Left cardiac atrium (tissue), 4 donors: ENCODE measurements at places on chromosomes 1 and 21. TPM values are rescaled to one million over a fixed set of nuclear protein-coding genes. Genes with fewer than 3 reads are reported as not detected.
A peak's percentile ranks its signal among the peaks of the same experiment; 100 is the strongest.

DNA sequence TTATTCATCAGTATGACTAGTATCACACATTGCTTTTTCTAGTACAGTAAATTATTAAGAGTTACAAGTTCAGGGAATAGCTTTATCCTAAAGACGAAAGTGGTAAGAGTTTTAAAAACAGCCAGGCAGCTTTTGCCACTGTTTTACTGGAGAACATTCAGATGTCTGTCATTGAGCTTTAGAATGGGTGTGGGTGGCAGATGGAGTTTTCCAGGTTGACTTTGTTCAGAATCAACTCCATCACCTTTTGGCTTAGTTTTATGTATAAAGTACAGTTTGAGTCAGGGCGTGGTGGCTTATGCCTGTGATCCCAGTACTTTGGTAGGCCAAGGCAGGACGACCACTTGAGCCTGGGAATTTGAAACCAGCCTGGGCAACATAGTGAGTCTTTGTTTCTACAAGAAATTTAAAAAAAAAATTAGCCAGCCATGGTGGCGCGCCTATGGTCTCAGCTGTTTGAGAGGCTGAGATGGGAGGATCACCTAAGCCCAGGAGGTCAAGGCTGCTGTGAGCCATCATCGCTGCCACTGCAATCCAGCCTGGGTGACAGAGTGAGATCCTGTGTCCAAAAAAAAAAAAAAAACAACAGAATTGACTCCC, 29.9 kb upstream of the PLEKHM2 start:
- DNase-seq: no peak

GRCh38 chr1:119768778-119769177, at the start of gene HMGCS2:
Gene HMGCS2, minus strand, starts transcription at chr1:119768905. Its CDS starts 61 bp downstream, at chr1:119768844.
- no peak for DNase-seq

The HTR1D gene
- total RNA-seq: not detected

DNA sequence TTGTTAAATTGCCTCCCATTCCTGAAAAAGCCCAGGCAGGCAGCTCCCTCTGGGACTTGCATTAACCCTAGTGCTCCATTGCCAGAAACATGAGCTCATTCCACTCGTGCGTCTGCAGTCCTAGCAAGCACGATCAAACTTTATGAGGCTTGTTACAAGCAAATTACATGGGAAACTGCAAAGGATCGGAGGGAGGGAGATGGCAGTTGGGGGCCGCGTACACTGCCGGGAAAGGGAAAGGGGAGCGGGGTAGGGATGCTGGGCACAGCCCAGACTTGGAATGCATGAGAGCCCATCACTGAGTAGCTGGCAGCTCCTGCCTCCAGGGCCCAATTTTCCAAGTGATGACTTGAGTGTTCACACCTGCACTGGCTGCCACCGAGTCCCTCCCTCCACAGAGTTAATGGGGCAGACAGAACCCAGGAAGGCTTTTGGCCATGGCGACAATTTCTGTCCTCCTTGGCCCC, 169.9 kb downstream of the BRINP2 start:
- DNase-seq: no peak

GRCh38 chr1:32868806-32869455, 1.8 kb downstream of the FNDC5 start:
- no peak for DNase-seq

- DNase-seq: no peak
Observed at GRCh38 chr1:220529521-220530020, 1.6 kb downstream of the MARK1 start.

The FAM163A gene
- not detected for total RNA-seq

DNA sequence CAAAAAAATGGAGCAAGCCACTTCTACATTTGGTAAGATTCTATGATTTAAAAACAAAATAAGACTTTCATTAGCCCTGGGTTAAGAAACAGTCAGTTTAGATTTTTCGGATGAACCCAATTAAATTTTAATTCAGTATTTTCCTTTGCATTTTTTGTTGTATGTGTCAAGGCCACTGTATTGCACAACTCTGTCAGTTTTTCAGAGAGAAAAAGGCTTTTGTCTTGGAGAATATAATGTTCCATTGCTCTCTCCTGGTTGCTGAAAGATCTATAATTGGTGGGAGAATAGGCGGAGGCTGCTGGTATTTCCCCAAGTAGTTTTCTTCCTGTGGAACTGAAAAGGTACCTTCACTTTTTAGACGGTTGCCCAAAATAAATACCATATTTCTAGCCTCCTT, 84.6 kb downstream of the NEGR1 start:
- no peak for DNase-seq

The CFH gene
- total RNA-seq: 131 TPM

The C2CD4D gene
- not detected for total RNA-seq

DNA sequence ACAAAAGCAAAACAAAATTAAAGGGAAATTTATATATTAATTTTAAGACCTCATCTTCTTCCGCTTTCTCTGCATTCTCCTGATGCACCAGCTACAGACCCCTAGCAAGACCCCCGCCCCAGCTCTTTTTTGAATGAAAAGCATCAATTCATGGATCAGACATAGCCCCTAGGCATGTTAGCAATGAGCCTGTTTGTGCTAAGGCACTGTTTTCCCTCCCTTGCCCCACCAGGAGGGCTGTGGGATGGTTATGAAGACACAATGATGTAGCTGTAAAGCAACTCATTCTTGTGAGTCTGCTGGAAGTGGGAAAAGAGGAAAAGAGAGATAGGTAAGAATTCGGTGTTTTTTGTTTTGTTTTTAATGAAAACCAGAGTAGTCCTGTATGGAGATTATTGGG, 88.5 kb upstream of the ZBTB18 start:
- DNase-seq: no peak

- no peak for DNase-seq
Observed at GRCh38 chr1:201597551-201598230, 58.8 kb downstream of the NAV1 start.

- no peak for DNase-seq
Observed at GRCh38 chr1:235266325-235266724, 61.7 kb downstream of the ARID4B start.

GRCh38 chr21:45794027-45794426, 150.5 kb downstream of the PCBP3 start:
- DNase-seq: no peak

GRCh38 chr1:115348636-115349035, 10.6 kb upstream of the NGF start:
- no peak for DNase-seq

The DAB1 gene
- total RNA-seq: 0.91 TPM

The OR2T35 gene
- not detected for total RNA-seq

- peak; percentile 68 for DNase-seq
Observed at GRCh38 chr1:225655509-225656258, 2.8 kb upstream of the ENAH start.

The THEM5 gene
- not detected for total RNA-seq

GRCh38 chr1:99758073-99758511, 8.3 kb downstream of the FRRS1 start:
- DNase-seq: no peak

DNA sequence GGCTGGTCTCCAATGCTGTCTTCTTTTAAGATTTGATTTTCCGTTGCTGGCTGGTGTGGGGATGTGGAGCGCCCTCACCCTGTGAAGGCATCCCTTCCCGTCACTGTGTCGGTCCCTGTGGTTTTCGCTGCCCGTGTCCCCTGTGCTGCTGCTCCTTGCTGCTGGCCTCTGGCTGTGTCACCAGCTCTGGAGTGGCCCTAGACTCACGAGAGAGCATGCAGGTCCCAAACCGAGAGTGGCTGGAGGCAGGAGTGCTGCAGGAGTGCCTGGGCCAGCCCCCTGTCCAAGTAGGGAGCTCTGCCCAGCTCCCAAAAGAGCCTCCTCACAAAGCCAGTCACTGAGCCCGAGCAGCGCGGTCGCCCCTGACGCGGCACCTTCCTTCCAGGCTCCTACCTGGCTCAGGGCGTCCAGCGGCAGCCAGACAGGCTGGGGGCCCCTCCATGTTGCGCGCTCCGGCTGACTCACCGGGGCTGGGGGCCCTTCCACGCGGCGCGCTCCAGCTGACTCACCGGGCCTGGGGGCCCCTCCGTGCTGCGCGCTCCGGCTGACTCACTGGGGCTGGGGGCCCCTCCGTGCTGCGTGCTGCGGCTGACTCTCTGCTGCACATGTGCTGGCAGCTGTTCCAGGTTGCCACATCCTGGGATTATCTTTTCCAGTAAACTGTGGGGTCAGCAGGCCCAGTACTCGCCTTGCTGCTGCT, 106.7 kb upstream of the COL6A1 start:
- peak; percentile 75 for DNase-seq

- DNase-seq: peak; percentile 68
Observed at GRCh38 chr1:179586107-179586823, 5.4 kb upstream of the TDRD5 start.

The LCE3E gene
- not detected for total RNA-seq

The ADGRL2 gene
- total RNA-seq: 64.4 TPM

DNA sequence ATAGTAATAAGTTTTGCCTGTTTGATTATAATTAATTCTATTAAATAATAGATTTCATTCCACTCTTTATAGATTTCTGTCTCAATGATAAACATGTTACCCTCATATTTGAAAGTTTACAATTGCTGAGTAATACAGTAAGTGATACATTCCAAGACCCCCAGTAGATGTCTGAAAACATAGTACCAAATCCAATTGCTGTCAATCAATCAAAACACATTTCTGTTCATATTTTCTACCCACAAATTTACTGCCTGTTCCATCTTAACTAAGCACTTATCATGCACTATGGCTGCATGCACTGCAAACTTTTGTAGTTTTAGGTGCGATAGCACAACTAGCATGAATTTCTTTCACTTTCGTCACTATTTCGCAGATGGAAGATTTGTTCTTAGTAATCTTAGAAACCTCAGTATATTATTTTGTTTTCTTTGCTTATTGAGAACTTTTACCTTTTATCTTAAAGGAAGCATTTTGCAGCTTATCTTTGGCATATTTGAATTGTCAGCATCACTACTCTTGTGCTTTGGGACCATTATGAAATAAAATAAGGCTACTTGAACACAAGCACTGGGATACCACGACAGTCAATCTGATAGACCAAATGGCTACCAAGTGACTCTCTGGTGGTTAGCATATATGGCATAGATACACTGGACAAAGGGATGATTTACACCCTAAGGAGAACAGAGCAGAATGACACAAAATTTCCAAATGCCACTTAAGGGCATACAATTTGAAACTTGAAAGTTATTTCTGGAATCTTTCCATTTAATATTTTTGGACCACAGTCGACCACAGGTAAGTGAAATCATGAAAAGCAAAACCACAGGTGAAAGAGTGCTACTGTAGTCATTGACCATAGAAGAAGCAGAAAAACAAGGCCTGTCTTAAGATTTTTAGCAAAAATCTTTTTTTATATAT, 67.6 kb downstream of the RGS13 start:
- no peak for DNase-seq

DNA sequence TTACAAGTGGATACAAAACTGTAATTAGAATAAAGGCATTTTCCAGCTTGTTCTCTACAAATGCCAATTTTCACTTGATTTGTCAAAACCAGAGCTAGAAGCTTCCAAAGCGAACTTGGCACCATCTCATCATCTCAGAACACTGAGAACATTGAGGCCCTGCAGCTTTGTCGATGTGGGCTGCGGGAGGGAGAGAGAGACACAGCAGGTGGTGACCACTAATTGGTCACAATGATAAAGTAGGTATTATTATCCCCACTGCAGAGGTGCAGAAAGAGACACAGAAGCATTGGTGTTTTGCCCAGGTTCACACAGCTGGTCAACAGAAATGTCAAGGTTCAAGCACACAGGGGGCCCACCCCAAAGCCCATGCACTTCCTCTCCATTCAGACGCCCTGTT, 72.2 kb upstream of the KRTAP19-8 start:
- DNase-seq: no peak

DNA sequence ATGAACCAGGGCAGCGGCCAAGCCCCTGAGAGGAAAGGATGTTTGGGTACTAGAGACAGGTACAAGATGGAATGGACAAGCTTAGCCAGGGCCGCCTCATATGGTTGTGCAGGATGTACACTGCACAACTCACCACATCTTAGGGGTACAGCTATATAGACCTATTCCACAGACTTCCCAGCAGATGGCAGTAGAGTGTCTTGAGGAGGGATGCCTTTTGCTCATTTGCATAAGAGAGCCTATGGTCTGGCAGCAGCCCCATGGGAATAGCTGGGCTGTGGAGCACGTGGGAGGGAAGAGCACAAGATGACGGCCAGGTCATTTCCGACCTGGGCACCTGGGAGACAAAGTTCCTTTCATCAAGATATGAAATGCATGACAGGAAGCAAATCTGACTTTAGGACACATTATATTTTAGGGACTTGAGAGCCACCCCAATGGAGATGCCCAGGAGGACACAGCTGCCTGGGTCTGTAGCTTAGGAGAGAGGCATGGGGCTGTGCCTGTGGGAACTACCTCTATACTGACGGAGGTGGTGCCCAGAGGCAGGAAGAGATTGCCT, 215.5 kb downstream of the KCNJ6 start:
- DNase-seq: peak; percentile 27

DNA sequence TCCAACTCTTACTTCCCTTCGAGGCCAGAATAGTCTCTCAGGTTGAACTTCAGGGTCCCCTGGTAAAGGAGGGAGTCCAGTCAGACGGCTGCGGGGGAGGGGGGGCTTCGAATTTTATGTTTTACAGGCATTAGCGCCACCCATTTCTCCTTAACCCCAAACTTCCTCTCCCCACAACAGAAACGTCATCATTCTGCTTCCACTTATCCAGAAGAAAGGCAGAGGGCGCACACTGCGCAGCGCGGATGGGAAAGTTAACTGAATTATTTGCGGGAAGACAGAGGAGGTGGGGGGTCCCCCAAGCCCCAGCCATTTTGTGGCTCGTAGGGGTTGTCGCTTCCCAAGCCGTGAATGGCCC, 529 bp upstream of the PRMT2 start:
- peak; percentile 77 for DNase-seq

The PCP4 gene
- total RNA-seq: 6.4 TPM

DNA sequence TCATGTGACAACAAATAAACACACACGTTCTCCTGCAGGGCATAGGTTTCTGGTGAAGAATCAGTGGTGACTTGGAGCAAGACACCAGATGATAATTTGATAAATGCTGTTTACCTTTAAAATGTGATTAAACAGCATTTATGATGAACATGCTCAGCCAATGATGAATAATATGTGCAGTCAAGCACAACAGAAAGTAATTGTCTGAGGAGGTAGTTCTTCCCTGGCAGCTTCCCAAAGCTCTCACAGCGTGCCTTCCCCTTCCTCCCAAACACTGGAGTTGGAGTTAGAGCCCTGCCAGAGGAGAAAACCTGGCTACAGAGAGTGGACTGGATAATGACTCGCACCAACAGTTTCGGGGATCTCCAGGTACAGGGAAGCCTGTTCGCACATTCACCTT, 463.5 kb downstream of the SMYD3 start:
- no peak for DNase-seq

- no peak for DNase-seq
Observed at GRCh38 chr21:34187935-34188334, 114.6 kb downstream of the MRPS6 start.

- DNase-seq: peak; percentile 70
Observed at GRCh38 chr1:162003061-162003829, 20.4 kb downstream of the OLFML2B start.

The NUP210L gene
- 0.74 TPM for total RNA-seq

The FCRL3 gene
- total RNA-seq: 0.24 TPM

DNA sequence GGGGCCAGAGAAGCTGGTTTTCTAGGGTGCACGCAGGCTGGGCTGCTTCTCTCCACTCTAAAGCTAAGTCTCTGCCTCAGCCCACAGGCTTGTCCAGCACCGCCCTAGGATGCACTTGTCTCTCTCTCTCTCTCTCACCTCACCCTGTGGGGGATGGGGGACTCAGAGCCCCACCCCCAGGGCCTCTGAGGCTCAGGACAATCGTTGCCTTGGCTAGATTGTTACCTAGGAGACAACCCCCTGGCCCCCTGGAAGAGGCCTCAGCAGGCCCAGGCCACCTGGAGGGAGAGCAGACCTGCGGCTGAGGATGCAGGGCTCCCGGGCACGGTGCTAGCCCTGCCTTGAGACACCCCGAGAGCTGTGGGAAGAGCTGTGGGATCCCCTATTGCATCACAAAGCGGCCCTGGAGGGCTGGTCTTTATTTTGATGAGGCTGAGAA, at the start of gene ACTRT2:
Gene ACTRT2 (plus strand): TSS at position 235 of the 439 bp plus-strand sequence. CDS start 220 bp downstream, outside the sequence.
- no peak for DNase-seq
